Sigmoid colon (tissue), 7 donors: ENCODE measurements at places on chromosomes 16 and 17. TPM values are rescaled to one million over a fixed set of nuclear protein-coding genes. Genes with fewer than 3 reads are reported as not detected.

The KRT33A gene
- not detected for polyA plus RNA-seq

The SLFN13 gene
- polyA plus RNA-seq, result 2.2 TPM

The HS3ST3B1 gene
- 3.0 TPM for polyA plus RNA-seq

The PRAC1 gene
- 572 TPM for polyA plus RNA-seq

The ACSM5 gene
- 0.69 TPM for polyA plus RNA-seq

The SLC22A31 gene
- 0.87 TPM for polyA plus RNA-seq

The GPR142 gene
- 0.16 TPM for polyA plus RNA-seq

GRCh38 chr17:35242158-35242804 lies 591 bp upstream of the SLFN5 start:
- DNase-seq, result peak; percentile 77
- peak overlapping the region; percentile 66 for H3K4me3 ChIP-seq
- peak overlapping the region; percentile 94 for H3K27ac ChIP-seq
- H3K27me3 ChIP-seq, result no peaks in the 10 kb centered on the region
- no peaks in the 10 kb centered on the region for H3K4me1 ChIP-seq

DNA sequence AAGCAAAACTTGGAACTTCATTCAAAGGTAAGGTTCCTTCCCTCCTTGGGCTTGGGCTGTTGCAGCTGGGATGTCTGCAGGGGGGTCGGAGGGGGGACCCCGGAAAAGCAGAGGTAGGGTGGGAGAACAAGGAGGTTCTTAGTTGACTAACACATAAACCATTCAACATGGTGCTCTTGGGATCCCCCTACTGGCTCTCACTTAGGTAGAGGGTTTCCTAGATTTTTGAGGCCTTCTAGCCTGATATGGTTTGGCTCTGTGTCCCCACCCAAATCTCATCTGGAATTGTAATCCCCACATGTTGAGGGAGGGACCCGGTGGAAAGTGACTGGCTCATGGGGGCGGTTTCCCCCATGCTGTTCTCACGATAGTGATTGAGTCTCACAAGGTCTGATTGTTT lies 93.9 kb downstream of the RGS9 start:
- H3K4me3 ChIP-seq, result no peak overlapping the region
- H3K4me1 ChIP-seq, result no peaks in the 10 kb centered on the region
- H3K27ac ChIP-seq, result no peak overlapping the region

- peaks cover 69% of the 10 kb centered on the region for H3K4me1 ChIP-seq
- H3K4me3 ChIP-seq, result no peak overlapping the region
- no peaks in the 10 kb centered on the region for H3K36me3 ChIP-seq
- no peaks in the 10 kb centered on the region for H3K27me3 ChIP-seq
Measured at GRCh38 chr16:53092284-53092683, 37.5 kb downstream of the CHD9 start.

DNA sequence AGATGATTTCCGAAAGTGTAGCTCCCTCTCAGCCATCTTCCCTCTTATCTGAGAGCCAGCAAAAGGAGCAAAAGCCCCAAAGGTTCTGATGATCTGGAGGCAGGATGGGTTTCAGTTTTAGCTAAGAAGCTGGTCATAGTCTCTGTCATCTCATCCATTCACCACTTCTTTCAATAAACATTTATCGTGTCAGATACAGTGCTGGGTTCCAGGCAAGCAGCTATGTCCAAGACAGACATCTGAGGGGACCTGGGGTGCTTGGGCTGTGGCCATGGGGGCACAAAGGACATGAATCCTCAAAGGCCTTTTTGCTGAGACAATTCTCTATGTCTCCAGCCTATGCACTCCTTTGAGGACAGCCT lies 1.0 kb upstream of the ETV4 start:
- no peak overlapping the region for H3K4me3 ChIP-seq
- H3K4me1 ChIP-seq, result no peaks in the 10 kb centered on the region
- H3K27me3 ChIP-seq, result peaks cover 42% of the 10 kb centered on the region

GRCh38 chr17:76176701-76177574 lies 35.9 kb upstream of the FOXJ1 start:
- no peaks in the 10 kb centered on the region for H3K36me3 ChIP-seq
- H3K27me3 ChIP-seq, result no peaks in the 10 kb centered on the region
- no peak for DNase-seq
- H3K4me3 ChIP-seq, result no peak overlapping the region
- no peak overlapping the region for H3K27ac ChIP-seq

DNA sequence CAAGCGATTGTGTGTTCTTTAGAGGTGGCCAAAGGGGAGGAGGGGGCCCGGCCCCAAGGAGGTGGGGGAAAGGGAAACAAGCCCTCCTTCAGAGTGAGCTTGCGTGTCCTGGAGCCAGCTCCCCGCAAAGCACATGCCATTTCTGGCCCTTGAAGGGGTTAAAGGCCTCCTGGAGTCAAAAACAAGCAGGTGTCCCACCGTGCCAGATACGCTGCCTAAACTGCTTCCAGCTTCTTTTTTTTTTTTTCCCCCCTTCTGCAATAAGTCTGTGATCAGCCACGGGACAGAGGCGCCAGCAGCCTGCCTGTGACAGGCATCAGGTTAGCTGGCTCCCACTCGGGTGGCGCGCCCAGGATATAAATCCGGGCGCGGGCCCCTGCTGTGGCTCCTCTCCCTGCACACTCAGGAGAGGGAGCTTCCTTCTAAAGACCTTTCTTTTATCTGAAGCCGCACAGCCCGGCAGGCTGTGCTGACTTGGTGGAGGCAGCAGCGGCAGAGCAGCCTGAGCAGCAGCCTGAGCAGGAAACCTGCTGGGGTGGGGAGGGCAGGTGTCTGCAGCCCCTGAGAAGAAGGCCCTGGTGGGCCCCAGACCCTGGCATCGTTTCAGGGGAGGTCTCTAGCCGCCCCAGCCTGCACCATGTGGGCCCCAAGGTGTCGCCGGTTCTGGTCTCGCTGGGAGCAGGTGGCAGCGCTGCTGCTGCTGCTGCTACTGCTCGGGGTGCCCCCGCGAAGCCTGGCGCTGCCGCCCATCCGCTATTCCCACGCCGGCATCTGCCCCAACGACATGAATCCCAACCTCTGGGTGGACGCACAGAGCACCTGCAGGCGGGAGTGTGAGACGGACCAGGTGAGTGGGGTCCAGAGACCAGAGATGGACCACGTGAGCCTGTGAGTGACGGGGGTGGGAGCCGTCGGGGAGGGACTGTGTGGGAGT lies at the start of gene WFIKKN2:
TSS of gene WFIKKN2 (plus strand) at position 286 of the 934 bp plus-strand sequence. CDS start at position 638, 352 bp downstream.
- DNase-seq, result peak; percentile 62
- H3K36me3 ChIP-seq, result no peaks in the 10 kb centered on the region
- peak within 1 kb of the TSS; percentile 30 for H3K4me3 ChIP-seq

- peaks cover 41% of the 10 kb centered on the region for H3K4me1 ChIP-seq
- H3K4me3 ChIP-seq, result peak overlapping the region; percentile 93
- H3K27ac ChIP-seq, result peak overlapping the region; percentile 93
Measured at GRCh38 chr16:31181102-31181830, 1.3 kb downstream of the FUS start.

- no peak for DNase-seq
- H3K27ac ChIP-seq, result no peak overlapping the region
- peaks cover 13% of the 10 kb centered on the region for H3K36me3 ChIP-seq
- peaks cover 6% of the 10 kb centered on the region for H3K4me1 ChIP-seq
Measured at GRCh38 chr17:48095611-48096010, 5.7 kb downstream of the CBX1 start.

- H3K27ac ChIP-seq, result no peak overlapping the region
- no peak for DNase-seq
- no peak overlapping the region for H3K4me3 ChIP-seq
- no peaks in the 10 kb centered on the region for H3K27me3 ChIP-seq
Measured at GRCh38 chr16:72202014-72202413, 30.1 kb upstream of the PMFBP1 start.

GRCh38 chr16:2531371-2531695 lies at the start of gene CEMP1:
TSS of gene CEMP1 (minus strand) at chr16:2531408. CDS start at chr16:2531073, 335 bp downstream.
- no peak for DNase-seq
- H3K36me3 ChIP-seq, result peaks cover 24% of the 10 kb centered on the region
- peaks cover 27% of the 10 kb centered on the region for H3K4me1 ChIP-seq
- H3K4me3 ChIP-seq, result peak within 1 kb of the TSS; percentile 80
- peak within 1 kb of the TSS; percentile 98 for H3K27ac ChIP-seq
- no peaks in the 10 kb centered on the region for H3K27me3 ChIP-seq

- H3K36me3 ChIP-seq, result no peaks in the 10 kb centered on the region
- H3K4me3 ChIP-seq, result no peak overlapping the region
- peak overlapping the region; percentile 84 for H3K27ac ChIP-seq
Measured at GRCh38 chr17:944266-944826, 35.2 kb downstream of the NXN start.

- no peaks in the 10 kb centered on the region for H3K36me3 ChIP-seq
- H3K27ac ChIP-seq, result peak overlapping the region; percentile 13
- H3K27me3 ChIP-seq, result no peaks in the 10 kb centered on the region
- no peak for DNase-seq
- H3K4me1 ChIP-seq, result peaks cover 49% of the 10 kb centered on the region
Measured at GRCh38 chr17:81428121-81428515, 32.9 kb downstream of the BAHCC1 start.

GRCh38 chr17:2688351-2689342 lies 22.9 kb downstream of the CLUH start:
- DNase-seq, result peak; percentile 72
- H3K36me3 ChIP-seq, result peaks cover 19% of the 10 kb centered on the region
- H3K4me1 ChIP-seq, result peaks cover 51% of the 10 kb centered on the region
- no peak overlapping the region for H3K4me3 ChIP-seq
- peak overlapping the region; percentile 64 for H3K27ac ChIP-seq

DNA sequence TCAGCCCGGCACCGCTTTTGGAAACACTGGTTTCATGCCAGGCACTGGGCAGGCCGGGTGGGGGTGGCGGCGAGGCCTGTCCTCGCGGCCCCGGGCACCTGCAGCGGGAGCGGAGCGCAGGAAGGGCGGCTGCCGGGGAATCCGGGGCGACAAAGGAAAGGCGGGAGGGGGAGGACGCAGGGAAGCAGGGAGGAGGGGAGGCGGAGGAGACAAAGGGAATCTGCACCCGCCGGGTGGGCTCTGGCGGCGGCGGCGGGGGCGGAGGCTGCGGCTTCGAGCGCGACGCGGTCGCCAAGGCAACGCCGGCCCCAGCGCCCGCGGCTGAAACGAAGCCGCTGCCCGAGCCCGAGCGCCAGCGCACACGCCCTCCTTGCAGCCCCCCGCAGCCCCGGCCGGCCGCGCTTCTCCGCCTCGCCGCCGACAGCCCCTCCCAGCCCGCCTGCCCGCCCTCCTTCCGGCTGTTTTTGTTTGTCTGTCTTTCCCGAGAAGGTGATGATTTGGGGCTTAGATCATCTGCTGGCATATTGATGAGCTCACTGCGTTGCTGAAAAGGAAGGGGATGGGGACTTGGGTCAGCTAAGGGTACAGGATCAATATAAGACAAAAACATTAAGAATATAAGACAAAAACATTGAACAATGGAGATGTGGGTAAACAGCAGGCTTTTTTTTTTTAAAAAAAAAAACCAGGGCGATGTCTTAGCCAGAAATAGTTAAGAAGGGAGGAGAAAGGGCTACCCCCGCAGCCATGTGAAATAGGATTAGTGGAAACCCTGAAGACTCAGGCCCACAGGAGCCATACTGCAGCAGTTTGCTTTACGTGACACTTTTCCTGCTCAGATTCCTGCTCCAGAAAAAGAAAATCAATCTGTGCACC lies 32.7 kb downstream of the CDK5R1 start:
- no peak overlapping the region for H3K27ac ChIP-seq
- DNase-seq, result peak; percentile 60
- peaks cover 14% of the 10 kb centered on the region for H3K4me1 ChIP-seq
- H3K27me3 ChIP-seq, result no peaks in the 10 kb centered on the region

DNA sequence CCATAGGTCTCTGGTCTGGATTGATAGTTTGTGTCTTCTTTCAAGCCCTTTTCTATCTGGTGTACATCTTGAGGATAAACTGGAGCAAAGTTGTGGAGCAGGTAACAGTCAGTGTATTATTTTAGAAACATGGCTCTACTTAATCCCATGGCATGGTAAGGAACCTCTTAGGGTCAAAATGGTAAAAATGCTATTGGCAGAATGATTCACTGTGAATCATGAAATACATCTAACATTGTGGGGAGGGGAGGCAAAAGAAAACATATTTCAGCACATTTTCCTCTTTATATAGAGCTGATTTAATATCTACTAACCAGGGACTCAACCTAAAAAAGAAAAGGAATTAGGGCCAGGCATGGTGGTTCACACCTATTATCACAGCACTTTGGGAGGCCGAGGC lies 17.9 kb upstream of the ALDH3A2 start:
- no peak for DNase-seq
- no peaks in the 10 kb centered on the region for H3K27me3 ChIP-seq
- H3K4me3 ChIP-seq, result no peak overlapping the region
- H3K4me1 ChIP-seq, result no peaks in the 10 kb centered on the region

- H3K4me3 ChIP-seq, result no peak overlapping the region
- H3K27me3 ChIP-seq, result peaks cover 3% of the 10 kb centered on the region
- H3K4me1 ChIP-seq, result no peaks in the 10 kb centered on the region
- H3K36me3 ChIP-seq, result no peaks in the 10 kb centered on the region
- DNase-seq, result no peak
- no peak overlapping the region for H3K27ac ChIP-seq
Measured at GRCh38 chr17:37726248-37726647, 18.6 kb downstream of the HNF1B start.

- H3K27ac ChIP-seq, result peak overlapping the region; percentile 22
- DNase-seq, result no peak
- peaks cover 17% of the 10 kb centered on the region for H3K27me3 ChIP-seq
- no peaks in the 10 kb centered on the region for H3K36me3 ChIP-seq
- H3K4me3 ChIP-seq, result peak overlapping the region; percentile 60
Measured at GRCh38 chr16:275041-275641, 603 bp downstream of the RGS11 start.

- peaks cover 15% of the 10 kb centered on the region for H3K36me3 ChIP-seq
- no peaks in the 10 kb centered on the region for H3K27me3 ChIP-seq
- no peak overlapping the region for H3K27ac ChIP-seq
- no peak for DNase-seq
- H3K4me1 ChIP-seq, result no peaks in the 10 kb centered on the region
Measured at GRCh38 chr17:81287741-81288430, 7.2 kb downstream of the SLC38A10 start.

GRCh38 chr17:58247511-58248363 lies 9.4 kb downstream of the LPO start:
- no peak for DNase-seq
- H3K36me3 ChIP-seq, result no peaks in the 10 kb centered on the region
- H3K4me3 ChIP-seq, result no peak overlapping the region
- H3K4me1 ChIP-seq, result no peaks in the 10 kb centered on the region
- no peak overlapping the region for H3K27ac ChIP-seq
